CD4-positive, alpha-beta T cell treated with Interleukin-4 for 1 hour (primary cell): ENCODE measurements at places on chromosomes 11 and 22.

GRCh38 chr11:45622861-45623260 lies 42.6 kb downstream of the CHST1 start:
- no peak for DNase-seq

DNA sequence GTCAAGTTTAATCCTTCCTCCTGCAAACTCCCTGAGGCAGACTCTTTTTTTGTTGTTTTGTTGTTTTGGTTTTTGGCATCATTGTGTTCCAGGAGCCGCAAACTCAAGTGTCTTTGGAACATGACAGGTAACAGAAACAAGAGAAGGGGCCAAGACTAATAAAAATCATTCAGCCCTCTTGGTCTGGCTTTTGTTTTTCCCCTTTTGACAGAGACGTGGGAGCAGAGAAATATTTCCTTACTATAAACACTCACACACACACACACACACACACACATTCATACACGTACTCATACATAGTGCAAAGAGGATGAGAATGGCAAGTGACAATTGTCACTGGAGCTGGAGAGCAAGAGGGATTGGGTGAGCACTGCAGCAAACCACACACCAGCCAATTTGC lies 10.4 kb upstream of the ASPHD2 start:
- DNase-seq, result no peak

GRCh38 chr11:134797411-134798089 lies 385.5 kb upstream of the B3GAT1 start:
- DNase-seq, result no peak

DNA sequence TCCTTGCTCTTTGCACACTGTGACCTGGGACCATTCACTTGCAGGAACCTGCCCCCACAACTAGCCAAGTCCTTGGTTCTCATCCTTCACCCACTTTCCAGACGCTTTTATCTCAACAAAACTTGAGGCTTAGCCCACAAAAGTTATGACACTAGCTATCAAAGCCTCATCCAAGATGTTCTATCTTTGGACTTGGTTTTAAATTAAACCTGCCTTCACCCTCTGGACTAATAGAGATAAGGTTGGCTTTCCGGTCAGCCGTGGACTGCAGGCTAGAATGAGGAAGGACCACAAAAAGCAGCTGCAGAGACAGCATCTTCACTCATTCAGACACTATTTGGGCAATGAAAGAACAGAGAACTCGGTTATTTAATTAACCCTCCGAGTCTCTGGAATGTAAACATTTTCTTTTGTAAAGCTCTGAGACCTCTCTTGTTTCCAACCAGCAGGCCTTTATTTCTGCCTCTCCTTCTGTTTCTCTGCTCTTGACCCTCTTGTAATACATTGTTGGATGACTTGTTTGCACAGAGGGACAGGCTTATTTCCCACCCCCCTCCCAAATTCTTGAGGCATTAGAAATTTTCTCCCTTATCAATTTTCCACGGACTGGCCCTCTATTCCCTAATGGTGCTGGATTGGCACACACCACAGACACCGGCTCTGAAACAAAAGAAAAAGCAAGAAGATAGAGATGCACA lies 41.4 kb downstream of the ARL14EP start:
- no peak for DNase-seq

- peak; percentile 8 for DNase-seq
These were observed 132.4 kb downstream of the MN1 start for GRCh38 chr22:27668828-27669797.

- no peak for DNase-seq
These were observed 796.3 kb upstream of the ANO3 start for GRCh38 chr11:25535467-25536272.

GRCh38 chr11:28874706-28875105 lies 766.5 kb downstream of the METTL15 start:
- no peak for DNase-seq
